ENCODE measurements at places on chromosomes 1 and 21. TPM values are rescaled to one million over a fixed set of nuclear protein-coding genes. Genes with fewer than 3 reads are reported as not detected.

- DNase-seq = peak; percentile 52
Measured at GRCh38 chr1:111274653-111275052, 16.0 kb upstream of the CHIA start.

ELK4 gene
- 17.1 TPM for total RNA-seq

GRCh38 chr1:183734543-183735036 is 70.3 kb upstream of the RGL1 start:
- no peak for DNase-seq

GRCh38 chr1:51523931-51524330 is 4.9 kb upstream of the EPS15 start:
- DNase-seq = no peak

OR6N1 gene
- not detected for total RNA-seq

PRKCZ gene
- total RNA-seq = 14.3 TPM

All from Daoy (cell line).